Stimulated activated CD8-positive, alpha-beta memory T cell treated with anti-CD3 and anti-CD28 coated beads, Interleukin-4, amount 100 ng/mL, for 1 hour (primary cell): ENCODE measurements at places on chromosomes 16 and 17.

GRCh38 chr17:62800585-62800984 is 7.5 kb downstream of the MARCHF10 start:
- DNase-seq = no peak

DNA sequence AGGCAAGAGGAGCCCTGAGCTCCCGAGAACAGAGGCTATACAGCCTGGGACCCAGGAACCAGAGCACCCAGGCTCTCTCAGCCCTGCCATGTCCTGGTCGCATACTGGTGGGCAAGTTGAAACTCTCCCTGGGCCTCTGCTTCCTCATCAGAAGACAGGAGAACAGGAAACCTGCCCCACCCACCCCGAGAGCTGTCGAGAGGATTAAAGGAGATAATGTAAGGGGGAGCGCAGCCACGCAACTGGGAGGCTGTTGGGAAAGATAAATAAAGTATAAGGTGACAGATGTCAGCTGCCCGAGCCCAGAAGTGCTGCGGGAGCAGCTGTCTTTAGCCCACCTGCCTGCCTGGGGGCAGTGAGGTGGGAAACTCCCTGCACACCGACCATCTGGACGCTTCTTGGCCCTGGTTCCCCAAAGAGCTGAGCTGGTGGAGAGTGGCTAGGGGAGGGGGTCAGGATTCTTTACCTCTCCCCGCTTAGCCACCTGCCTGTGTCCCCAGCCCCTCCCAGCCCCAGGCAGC is 6.8 kb downstream of the KIF19 start:
- no peak for DNase-seq

DNA sequence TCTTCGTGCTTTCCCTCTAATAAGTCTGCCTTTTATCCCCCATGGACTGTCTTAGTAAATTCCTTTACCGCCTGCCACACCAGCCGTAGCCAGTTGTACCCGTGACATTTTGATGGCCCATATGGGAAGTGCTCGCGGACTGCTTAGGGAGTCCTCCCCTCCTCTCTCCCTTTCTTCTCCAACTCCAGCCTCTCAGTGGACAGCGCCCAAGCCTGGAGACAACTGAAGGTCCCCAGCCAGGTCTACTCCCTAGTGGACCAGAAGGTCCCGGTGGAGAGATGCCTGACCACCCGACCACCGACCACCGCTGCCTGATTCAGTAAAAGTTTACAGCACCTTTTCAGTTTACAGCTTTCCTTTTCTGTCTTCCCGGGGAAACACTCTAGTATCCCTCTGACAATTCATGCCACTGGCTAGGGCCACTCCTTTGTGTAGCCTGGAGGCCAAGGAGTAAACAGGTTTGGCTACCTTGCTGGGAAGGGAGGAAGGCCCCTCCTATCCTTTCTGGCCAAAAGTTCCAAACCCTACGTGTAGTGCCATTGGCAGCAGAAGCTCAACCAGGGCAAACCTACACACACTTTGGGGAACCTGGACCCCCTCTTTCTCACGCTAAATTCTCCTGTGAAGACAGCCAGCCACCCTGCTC is 18.0 kb downstream of the CTRB2 start:
- DNase-seq = no peak

GRCh38 chr17:5545051-5545987 is 39.0 kb downstream of the NLRP1 start:
- no peak for DNase-seq

DNA sequence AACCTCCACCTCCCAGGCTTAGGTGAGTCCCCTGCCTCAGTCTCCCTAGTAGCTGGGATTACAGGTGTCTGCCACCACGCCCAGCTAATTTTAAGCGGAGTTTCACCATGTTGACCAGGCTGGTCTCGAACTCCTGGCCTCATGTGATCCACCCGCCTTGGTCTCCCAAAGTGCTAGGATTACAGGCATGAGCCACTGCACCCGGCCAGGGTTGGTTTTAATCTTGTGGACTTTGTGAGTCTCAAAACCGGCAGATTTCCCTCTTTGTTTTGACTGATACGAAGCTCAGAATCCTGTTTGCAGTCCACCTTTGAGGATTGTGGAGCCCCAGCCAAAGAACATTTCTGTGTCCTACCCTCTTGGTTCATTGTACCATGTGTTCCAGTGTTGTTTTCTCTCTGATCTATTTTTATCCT is 16.4 kb upstream of the CPSF4L start:
- DNase-seq = no peak

DNA sequence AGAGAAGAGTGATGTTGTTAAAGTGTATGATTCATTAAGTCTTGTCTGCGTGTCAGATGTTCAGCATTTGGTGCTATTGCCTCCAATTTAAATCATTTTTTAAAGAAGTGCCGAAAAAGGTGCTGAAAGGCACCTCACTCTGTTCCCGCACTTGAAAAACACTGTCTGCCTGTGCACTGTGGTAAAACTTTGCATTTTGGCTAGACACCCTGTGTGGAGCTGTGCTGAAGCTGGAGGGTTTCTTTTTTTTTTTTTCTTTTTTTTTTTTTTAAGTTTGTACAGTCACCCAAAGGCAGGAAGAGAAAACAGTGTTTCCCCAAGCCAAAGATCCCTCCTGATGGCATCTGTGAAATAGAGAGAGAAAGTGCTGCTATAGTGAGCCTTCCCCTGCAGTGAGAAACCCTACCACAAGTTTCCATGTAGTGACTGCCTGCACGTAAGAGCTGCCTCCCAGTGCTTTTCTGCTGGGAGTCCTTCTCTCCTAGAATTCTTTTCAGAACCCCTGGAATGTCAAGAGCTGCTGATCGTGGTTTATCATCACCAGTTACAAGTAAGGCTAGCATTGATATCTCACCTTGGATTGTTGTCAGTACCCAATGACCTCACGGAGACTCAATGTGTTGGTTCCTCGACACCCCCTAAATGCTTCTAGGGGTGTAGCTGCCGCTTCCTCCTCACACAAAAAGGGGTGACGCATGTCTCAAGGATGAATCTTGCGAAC is 116.0 kb upstream of the SOX9 start:
- DNase-seq = no peak

- DNase-seq = no peak
Observed at GRCh38 chr17:6712058-6712853, 913 bp downstream of the SLC13A5 start.

GRCh38 chr17:50154604-50155003 is 4.1 kb upstream of the PPP1R9B start:
- no peak for DNase-seq

- no peak for DNase-seq
Observed at GRCh38 chr16:26664086-26664485, 402.6 kb upstream of the C16orf82 start.

DNA sequence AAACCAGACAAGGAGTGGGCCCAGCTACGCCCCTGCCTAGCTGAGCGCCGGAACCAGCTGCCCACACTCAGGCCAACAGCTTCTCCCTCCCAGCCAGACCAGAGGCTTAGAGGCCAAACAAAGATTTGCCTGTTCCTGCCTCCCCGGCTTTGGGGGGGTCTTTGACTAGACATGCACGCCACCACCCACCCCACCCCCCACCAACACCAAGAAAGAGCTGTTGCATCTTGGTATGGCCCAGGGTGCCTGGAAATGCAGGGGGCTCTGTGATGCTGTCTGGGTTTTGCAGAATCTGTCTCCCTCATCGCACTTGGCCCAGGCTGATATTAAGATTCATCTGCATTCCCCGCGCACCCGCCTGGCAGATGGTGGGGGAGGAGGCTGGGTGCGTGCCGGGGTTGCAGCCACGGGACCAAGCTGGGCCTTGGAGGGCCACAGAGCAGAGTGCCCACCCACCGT is 1.3 kb upstream of the NXPH3 start:
- DNase-seq = no peak

DNA sequence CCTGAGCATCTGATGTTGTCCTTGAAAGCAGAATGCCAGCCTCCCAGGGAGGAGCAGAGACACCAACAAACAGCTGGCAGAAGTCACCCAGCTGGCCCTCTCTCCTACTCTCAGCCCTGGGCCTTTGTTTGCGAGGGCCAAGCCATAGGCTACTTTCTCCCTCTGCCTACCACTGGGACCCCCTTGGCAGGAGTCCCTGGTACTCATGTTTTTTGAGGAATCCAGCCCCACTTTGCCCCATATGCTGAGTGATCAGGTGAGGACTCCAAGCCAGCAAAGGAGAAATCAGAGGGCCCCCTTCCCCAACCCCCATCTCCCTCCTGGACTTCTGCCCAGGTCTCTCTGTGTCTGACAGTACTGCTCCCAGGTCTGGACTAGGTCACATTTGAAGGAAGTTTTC is 121.9 kb downstream of the USP31 start:
- DNase-seq = no peak

DNA sequence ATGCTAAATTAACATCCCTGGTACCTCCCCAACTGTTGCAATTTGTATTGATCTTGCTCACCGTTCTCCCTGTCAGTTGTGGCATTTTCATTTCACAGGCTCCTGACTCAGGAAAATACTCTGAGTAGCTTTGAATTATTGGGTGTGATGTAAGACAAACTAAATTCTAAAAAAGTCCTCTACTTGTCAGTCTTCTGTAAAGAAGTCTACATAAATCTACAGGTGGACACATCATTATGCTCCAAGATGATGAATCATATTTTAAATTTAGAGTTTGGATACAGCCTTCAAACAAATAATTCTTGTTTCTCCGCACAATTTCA is 47.2 kb downstream of the MARCHF10 start:
- no peak for DNase-seq

DNA sequence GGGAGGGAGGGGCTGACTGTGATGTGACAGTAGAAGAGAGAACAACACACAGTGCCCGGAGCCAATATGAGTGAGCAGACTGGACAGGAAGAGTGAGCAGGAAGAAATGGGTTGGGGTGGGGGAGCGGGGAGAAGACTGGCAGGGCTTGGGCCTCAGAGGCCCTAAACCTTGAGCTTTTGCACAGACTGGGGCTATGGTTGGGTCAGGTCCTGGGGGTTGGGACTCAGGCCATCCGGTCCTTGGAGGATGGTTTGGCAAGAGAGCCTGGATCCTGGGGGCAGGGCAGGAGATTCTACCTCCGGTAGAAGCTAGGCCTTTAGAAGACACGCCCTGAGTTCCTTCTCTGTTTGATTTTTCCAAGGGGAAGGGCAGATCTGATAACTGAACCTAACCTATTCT is 1.1 kb downstream of the CAMTA2 start:
- no peak for DNase-seq

- no peak for DNase-seq
Observed at GRCh38 chr17:63998721-63999679, 849 bp downstream of the PRR29 start.

DNA sequence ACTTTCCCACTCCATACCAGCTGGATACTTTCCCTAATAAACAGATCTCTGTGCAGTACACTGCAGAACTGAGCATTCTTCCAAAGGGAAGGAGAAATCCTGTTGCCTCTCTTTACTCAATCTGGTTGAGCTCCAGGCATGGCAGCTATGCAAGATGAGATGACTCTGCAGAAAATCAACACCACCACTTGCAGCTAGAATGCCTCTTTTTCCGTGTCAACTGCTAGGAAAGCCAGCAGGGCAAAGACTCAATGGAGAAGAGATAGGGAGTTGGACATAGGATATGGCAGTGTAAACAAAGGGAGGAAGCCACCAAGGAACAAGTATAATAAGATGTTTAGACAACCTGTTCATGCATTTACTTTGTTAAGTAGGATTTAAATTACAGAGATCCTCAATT is 40.4 kb upstream of the CORO6 start:
- DNase-seq = no peak

- no peak for DNase-seq
Observed at GRCh38 chr17:82053130-82053529, 1.4 kb downstream of the GPS1 start.

GRCh38 chr16:47780213-47780875 is 319.2 kb downstream of the PHKB start:
- DNase-seq = no peak
